ENCODE measurements at places on chromosomes 2 and 18.

DNA sequence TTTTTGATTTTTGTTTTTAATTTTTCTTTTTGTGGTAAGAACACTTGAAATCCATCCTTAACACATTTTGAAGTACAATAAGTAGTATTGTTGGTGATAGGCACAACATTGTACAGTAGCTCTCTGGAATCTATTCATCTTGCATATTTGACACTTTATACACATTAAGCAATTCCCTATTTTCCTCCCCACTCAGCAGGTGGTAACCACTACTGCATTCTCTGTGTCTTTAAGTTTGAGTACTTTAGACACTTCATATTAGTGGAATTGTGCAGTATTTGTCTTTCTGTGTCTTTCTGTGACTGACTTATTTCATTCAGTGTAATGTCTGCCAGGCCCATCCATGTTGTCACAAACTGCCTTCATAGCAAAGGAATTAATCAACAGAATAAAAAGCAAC is 471.7 kb upstream of the CDH20 start:
- no peak for DNase-seq

DNA sequence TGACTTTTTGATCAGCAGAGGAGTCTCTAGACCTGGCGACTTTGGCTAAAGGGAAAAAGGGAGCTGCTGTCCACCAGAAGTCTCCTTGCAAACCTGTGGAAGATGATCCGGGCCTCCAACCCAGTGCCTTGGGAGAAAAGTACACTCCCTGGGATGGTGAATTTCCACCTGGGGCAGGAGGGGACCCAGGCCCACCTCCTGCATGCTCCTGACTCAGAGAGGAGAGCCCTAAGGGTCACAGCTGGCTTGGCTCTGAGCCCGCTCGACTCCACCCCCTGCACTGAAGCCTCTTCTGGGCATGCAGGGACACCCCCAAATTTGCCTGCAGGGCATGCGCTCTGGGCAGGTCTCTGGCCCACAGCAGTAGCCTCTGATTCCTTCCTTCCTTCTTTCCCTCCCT is 66.5 kb downstream of the PDCL3 start:
- DNase-seq = no peak

DNA sequence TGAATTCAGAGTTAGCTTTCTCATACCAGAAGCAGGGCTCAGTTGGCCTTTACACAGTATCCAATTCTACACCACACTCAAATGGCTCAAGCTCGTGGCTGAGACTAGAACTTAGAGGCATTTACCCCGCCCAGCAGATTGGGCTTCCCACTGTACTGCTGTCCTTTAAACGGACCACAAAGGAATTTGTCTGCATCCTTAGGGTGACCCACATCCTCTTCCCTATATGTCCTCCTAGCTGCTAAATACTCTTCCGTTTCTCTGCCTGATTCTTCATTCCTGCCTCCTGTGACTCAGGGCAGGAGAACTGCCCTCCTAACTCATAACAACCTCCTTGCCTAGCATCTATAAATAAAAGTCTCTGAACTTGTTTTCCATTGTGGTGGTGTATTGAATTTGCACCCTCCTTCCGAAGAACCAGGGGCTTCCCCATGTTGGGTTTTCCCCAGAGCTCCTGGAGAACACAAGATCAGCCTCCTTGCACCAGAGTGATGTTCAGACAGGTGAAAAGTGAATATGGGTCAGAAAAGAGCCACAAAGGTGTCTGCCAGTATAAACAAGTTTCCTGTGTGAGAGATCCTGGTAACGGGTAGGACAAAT is 32.0 kb upstream of the MC4R start:
- DNase-seq = no peak

GRCh38 chr2:25367296-25367695 is 25.6 kb upstream of the DNMT3A start:
- no peak for DNase-seq

GRCh38 chr2:18404708-18405107 is 155.7 kb downstream of the RDH14 start:
- DNase-seq = no peak

Measured in stimulated activated CD4-positive, alpha-beta T cell treated with anti-CD3 and anti-CD28 coated beads, Interleukin-1b, Interleukin-23, amount 100 ng/mL, for 1 hour (primary cell).